ENCODE measurements at places on chromosomes 11 and 22. TPM values are rescaled to one million over a fixed set of nuclear protein-coding genes. Genes with fewer than 3 reads are reported as not detected.

Gene BATF2
- 1.3 TPM for polyA plus RNA-seq

DNA sequence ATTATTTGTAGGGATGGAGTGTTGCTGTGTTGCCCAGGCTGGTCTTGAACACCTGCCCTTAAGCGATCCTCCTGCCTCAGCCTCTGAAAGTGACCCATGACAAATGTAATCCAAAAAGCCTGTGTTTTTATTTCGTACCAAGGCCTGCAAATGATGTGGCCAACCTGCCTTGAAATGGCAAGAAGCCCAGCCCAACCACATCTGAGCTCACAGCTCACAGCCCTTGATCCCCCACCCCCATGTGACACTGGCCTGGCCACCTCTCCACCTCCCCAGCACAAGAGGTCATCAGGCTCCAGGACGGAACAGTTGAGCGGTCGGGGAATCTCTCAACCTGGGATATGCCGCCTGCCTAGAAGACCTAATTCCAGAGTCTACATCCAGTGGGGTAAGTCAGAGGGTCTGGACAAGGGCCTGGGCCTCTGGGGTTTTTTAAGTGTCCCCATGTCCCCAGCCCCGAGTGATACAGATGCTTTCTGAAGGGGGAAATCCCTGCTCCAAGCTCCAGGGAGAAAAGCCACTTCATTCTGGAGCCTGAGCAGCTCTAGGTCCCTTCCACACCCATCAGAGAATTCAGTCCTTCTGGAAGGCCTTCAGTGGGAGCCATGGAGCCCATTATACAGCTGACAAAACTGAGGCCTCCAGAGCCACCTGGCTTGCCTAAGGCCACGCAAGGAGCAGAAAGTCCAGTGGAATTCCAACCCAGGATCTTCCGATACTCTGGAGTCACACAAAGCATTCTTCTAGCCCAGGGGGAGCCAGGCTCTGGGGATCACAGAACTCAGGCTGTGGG, 70.7 kb downstream of the MN1 start:
- no peak for DNase-seq

DNA sequence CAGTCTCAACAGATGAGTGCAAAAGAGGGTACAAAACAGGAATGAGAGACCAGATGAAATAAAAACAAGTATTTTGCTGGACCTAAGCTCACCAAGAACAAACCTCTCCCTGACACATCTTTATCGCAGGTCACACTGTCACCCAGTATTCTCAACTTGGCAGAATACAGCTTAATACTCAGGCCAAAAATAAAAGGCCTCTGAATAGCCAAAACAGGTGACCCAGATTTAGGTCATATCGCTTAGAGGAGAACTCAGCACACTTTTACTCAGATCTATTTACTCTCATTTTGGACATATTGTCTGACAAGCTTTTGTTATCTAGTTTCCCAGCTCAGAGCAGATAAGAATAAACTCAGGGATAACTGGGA, 216.9 kb upstream of the SYN3 start:
- DNase-seq, result no peak

Gene ALDH3B2
- polyA plus RNA-seq, result not detected

DNA sequence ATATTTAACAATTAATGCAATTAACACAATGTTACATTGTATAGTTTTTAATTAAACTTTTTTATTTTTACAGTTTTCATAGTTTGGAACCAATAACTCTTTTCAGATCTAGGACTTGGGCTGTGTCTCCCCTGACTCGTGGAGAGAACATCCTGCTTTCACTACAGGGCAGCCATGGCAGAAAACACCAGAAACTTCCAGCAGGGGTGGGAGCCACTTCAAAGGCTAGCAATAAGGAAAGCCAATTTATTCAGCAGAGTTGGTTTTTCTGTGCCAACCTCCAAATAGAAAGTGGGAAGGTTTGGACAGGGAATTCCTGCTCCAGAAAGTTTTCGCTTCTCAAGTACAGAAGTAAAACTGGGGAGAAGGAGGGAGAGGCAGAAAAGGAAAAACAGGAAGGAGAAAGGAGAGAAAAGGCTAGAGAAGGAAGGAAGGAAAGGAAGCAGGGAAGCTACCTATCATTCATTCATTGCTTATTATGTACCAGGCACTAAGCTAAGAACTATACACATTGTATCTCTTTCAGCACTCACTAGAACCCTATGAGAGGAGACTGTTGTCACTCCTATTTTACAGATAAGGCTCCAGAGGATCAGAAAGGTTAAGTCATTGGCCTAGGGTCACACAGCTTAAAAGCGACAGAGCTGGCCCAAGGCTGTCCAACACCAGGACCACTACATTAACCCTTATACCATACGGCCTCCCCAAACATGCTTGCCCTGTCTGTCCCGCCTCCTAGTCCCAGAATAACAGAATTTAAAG, 54.8 kb upstream of the CREB3L1 start:
- no peak for DNase-seq

GRCh38 chr11:122436188-122436555, 219.3 kb upstream of the UBASH3B start:
- no peak for DNase-seq

- no peak for DNase-seq
Measured at GRCh38 chr11:23455321-23455891, 595.1 kb upstream of the CCDC179 start.

DNA sequence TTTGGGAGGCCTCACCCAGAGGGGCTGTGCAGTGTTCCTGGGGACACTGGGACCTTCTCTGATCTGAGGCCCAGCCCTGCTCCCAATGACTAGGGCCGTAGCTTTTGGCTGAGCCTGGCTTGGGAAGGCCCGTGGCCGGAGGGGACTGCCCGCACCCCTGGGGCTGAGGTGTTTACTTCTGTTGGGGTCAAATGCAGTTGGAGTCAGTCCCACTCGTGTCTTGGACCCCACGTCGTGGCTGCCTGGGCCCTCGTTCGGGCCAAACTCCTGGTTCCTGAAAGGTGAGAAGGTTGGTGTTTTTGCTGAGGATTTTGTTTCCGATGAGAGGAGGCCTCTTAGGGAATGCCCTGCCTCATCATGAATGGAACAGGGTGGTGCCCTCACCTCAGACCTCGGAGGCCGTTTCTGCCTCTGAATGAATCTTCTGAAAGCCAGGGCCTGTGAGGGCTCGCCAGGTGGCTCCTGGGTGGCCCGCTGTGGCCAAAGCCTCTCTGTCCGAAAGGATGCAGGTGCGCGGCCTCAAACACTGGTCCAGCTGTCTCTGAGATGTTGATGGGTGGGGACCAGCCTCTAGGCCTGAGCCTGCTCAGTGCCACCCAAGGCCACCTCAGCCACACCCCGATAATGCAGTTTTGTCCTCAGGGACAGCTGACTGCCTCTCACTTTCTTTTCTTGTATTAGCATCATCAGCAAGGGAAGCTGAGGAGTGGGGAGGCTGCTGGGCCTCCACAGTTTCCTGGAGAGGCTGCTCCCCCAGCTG, 40.3 kb upstream of the A4GALT start:
- no peak for DNase-seq

DNA sequence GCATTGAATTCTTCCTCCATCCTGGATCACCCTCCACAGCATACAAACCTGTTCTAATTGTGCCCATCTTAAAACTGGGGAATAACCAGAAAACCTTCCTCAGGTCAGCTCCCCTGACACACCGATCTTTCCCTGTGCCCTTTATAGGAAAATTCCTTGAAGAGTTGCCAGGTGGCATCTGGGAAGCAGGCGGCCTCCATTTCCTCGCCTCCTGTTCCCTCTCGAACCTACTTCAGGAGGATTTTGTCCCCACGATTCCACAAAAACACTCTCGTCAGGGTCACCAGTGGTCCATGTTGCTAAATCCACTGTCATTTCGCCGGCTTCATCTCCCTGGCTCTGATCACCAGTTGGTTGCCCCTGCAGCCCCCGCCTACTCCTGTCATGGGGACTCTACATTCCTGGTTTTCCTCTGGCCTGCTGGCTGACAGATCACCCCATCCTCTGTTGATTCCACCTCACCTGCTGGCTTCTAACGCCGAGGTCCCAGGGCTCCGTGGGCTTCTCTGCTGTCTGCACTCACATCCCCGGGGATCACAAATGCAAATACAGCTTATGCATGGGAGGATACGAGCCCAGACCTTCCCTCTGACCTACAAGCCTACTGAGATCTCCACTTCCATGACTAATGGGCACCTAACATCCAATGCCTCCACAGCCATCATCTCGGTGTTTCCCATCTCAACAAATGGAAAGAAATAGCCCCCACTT, 92.5 kb upstream of the PRDM11 start:
- no peak for DNase-seq

- no peak for DNase-seq
Measured at GRCh38 chr11:72520815-72521214, 86.5 kb upstream of the CLPB start.

Gene LYVE1
- 12.6 TPM for polyA plus RNA-seq

Gene ZNRD2
- polyA plus RNA-seq, result 56.8 TPM

- no peak for DNase-seq
Measured at GRCh38 chr11:79329561-79329960, 111.3 kb downstream of the TENM4 start.

DNA sequence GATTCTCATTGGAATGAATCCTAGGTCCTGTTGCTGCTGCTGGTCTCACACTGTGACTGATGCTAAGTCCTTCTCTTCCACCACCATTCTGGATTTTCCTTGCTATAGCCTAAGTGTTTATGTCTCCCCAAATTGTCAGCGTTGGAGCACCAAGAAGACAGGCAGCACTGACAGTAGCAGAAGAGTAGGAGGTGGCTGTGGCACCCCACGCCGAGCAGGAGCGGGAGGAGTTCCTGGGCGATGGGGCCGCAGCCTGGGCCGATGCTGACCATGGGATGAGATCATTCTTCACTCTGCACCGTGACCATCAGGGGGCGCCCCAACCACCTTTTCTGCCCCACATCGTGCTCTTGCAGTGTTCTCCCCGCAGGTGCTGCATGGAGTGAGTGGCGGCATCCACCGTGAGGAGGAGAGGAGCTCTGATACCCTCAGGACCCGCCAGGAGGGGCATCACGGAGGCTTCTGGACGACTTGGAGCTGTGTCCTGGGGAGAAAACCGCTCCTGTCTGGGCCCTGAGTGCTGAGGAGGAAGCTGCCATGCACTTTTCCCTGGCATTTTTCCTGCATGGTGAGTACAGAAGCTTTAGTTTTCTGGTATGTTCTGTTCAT, 57.0 kb downstream of the LRRC74B start:
- peak; percentile 82 for DNase-seq

GRCh38 chr11:95674657-95675358, 114.8 kb downstream of the FAM76B start:
- no peak for DNase-seq

GRCh38 chr22:22546490-22546889, 12.6 kb downstream of the PRAME start:
- DNase-seq, result peak; percentile 60

DNA sequence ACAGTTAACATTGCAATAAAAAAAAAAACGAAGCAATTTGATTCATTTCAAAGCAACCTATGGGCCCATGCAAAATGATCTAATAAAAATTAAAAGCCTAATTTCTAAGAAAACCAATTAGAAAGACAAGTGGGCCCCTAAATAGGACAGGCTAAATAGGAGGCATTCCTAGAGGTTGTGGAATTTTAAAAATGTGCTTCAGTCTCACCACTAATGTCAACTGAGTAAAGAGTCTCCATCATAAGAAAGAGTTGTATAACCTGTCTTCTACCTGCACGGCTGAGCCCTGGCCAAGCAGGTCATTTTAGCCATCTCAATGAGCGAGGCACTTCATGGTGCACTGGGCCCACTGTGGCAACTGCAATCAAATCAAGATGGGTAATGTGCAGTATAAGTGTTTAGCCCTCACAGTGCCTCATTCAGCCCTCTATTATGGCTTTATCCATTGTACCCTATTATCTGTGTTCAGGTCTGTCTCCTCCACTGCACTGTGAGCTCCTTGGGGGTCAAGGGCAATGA, 76.4 kb downstream of the PRSS23 start:
- no peak for DNase-seq

DNA sequence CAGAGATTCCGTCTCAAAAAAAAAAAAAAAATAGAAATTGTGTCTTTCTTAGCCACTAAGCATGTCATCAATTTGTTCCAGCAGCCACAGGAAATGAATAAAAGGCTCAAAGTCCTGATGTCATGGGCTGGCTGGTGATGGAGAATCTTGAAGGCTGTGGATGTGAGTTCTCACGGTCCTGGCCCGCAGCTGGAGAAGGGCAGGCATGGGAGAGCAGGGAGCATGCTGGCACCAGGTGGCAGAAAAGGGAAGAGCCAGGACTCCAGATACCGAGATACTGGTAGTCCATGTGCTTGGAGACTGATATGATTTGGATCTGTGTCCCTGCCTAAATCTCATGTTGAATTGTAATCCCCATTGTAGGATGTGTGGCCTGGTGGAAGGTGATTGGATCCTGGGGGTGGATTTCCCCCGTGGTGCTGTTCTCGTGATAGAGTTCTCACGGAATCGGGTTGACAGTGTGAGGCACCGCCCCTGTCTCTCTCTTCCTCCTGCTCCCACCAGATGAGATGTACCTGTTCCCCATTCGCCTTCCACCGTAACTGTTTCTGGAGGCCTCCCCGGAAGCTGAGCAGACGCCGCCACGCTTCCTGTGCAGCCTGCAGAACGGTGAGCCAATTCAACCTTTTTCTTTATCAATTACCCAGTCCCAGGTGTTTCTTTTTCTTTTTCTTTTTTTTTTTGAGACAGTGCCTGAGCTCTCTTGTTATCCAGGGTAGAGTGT, 18.1 kb downstream of the MRGPRD start:
- no peak for DNase-seq

Gene NFAM1
- 1.0 TPM for polyA plus RNA-seq

- no peak for DNase-seq
Measured at GRCh38 chr22:37896181-37896592, 9.9 kb upstream of the MICALL1 start.

GRCh38 chr11:47523490-47524225, 29.3 kb downstream of the CELF1 start:
- no peak for DNase-seq

- DNase-seq, result no peak
Measured at GRCh38 chr11:13013054-13013488, 4.0 kb downstream of the RASSF10 start.

DNA sequence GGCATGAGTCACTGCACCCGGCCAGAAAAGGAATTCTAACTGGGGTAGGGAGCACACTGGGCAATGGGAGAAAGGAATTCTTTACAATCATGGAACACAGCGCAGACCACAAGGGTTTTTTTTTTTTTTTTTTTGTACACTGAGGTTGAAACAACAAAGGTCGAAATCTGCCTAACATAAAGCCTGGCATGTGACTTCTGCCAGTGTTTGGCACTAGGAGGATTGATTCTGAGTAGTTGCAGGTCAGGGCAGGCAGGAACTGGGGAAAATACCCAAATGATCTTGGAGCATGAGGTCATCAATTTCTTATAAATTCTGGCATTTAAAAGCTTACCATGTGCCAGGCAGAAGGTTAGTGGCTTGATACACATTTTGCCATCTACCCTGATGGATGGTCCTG, 202.0 kb upstream of the SNX19 start:
- no peak for DNase-seq

- peak; percentile 32 for DNase-seq
Measured at GRCh38 chr11:2517016-2517385, 72.2 kb downstream of the KCNQ1 start.

DNA sequence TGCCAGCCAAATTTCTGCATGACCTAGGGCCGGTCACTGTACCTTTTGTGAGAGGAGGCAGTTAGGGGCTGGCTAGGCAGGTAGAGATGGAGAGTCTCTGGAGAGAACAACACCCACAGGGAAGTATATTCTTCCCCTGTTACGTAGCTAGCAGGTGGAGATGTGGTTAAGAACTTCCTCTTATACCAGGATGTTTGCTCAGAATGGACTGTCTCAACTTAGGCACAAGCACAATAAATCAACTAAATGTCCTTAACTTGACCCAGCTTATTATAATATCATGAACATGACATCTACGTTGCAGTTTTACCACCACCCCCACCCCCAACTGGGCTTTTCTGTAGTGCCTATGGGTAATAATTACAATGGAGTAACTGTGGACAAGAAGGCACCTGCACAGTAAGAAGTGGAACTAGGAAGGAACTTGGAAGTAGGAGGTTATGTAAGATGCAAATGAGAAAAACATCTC, 60.7 kb upstream of the MPEG1 start:
- DNase-seq, result no peak

GRCh38 chr22:24059121-24059520, 48.0 kb downstream of the CABIN1 start:
- DNase-seq, result no peak
